NCI-H526 treated with DMSO at 0.1 percent for 48 hours (cell line): ENCODE measurements at places on chromosomes 1 and 21.

DNA sequence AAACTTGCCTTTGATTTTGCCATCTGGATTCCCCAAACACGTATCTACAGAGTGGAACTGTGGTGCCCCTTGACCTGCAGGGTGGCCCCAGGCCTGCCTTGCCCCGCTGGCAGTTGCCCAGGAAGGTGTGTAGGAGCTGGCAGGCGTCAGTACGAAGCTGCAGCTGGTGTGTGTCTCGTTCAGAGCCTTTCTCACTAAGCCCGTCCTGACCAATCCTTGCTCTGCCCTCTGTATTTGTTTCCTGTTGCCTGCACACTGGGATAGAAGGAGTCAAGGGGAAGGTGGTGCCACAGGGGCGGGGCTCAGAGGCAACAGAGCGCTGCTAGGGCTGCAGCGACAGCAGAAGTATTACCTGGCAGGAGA is 5.2 kb upstream of the VSIG8 start:
- peak; percentile 90 for DNase-seq

GRCh38 chr21:28642891-28643290 is 349.8 kb downstream of the LTN1 start:
- DNase-seq = no peak

DNA sequence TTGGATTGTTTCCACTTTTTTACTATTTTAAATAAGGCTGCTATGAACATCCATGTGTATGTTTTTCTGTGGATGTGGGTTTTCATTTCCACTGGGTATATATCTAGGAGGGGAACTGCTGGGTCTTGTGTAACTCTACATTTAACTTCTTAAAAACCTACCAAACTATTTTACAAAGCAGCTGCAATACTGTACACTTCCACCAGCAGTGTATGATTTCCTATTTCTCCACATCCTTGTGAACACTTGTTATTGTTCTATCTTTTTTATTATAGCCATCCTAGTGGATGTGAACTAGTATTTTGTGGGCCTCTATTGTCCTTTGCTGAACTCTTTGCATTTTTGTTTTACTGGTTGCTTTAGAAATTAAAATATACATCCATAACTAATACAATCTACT is 33.4 kb downstream of the DIPK1A start:
- DNase-seq = no peak

GRCh38 chr1:1162597-1163537 is 10.8 kb upstream of the TTLL10 start:
- peak; percentile 93 for DNase-seq

DNA sequence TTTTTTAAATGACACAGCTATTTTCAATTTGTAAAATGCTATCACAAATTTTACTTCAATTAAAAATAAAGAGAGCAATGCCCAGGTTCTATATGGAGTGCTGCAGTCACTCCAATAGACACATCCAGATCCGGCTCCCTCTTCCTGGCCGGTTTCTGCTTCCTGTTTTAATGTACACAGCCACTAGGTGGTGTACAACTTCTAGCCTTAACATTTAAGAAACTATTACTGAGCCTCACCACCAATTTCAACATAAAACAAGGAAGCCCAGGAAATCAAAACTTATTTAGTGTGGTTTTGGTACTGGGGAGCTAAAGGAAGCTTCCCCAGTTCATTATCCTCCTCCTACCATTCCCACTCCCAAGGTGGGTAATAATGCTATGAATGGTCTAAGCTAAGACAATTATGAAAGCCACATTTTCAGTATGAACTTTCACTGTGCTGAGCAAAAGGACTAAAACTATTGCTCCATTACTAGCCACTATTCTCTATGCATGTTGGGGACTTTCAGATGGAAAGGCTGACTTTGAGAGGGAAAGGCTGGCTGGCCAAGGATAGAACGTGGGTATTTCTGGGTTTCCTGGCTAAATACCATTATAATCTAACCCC is 25.5 kb upstream of the MTMR11 start:
- peak; percentile 75 for DNase-seq

- DNase-seq = peak; percentile 14
Measured at GRCh38 chr1:221868593-221869303, 126.9 kb upstream of the DUSP10 start.

DNA sequence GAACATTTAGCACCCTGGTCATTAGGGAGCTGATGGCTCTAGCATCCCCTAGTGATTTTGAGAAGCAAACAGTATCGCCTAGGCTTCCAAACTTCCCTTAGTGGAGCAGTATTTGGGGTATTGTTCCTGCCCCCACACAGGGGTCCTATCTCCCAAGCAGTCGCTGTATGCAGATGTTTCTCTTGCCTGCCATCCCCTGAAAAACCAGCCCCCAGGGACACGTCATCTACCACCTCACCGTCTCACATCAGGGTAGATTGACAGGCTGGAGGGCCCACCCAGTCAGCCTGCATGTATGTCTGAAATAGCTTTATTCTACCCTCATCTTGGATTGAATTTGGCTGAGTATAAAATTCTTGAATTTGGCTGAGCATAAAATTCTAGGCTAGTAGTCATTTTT is 33.9 kb downstream of the TENT5C start:
- no peak for DNase-seq

DNA sequence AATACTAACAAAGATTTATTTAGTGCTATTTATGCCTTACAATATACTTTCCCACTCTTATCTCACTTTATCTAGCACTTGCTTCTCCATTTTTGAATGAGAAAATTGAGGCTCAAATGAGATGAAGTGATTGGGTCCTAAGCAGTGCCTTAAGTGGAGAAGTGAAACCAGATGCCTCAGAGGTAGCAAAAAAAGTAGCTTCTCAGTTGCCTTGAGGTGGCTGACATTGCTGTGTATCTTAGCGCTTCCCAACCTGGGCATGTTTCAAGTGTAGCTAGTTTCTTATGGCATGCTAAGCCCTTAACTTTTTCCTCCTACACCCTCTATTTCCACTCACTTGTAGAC is 390.4 kb downstream of the OMA1 start:
- no peak for DNase-seq

- DNase-seq = peak; percentile 50
Measured at GRCh38 chr1:1907098-1907736, 7.8 kb upstream of the CALML6 start.

- DNase-seq = peak; percentile 8
Measured at GRCh38 chr1:6343506-6344405, 49.8 kb downstream of the ACOT7 start.

DNA sequence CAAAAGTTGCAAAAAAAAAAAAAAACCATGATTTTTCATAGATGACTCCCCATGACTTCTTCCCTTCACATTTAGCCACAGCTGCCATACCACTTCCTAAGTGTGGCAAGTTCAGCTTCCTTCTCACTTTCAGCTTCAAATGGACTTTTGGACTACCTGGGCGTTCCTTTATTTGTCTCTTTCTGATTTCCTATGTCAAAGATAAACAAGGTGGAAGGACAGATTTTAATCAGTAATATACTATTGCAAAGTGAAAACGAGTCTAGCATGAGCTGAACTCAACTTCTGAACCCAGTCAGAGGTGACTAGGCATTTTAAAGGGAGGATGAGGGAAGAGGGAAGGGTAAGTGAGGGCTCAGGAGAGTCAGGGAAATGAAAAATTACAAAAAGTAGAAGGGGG is 14.4 kb upstream of the SCCPDH start:
- no peak for DNase-seq

GRCh38 chr1:235253219-235253962 is 74.6 kb downstream of the ARID4B start:
- peak; percentile 6 for DNase-seq

DNA sequence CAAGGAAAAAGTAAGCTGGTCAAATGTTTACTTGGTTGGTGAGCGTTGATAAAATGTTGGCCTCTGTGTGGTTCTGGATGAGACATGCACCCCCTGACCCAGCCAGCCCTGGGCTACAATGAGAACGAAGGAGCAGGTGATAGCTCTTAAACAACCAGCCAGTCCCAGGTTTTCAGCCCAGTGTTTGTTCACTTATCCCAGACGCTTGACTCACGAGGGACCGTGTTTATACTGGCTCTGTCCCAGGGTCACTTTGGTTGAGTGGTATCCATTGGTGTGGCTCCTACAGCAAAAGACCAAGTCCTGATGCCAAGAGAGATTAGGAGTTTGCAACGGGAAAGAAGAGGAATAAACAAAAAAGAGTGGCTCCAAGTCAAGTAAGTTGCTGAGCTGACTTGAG is 86.9 kb downstream of the KCNJ15 start:
- DNase-seq = no peak

- no peak for DNase-seq
Measured at GRCh38 chr1:33577663-33578062, 105.2 kb downstream of the ZSCAN20 start.

GRCh38 chr1:230869500-230869899 is 1.2 kb upstream of the C1orf198 start:
- DNase-seq = no peak

- no peak for DNase-seq
Measured at GRCh38 chr1:93878501-93878888, 511 bp downstream of the DNTTIP2 start.

DNA sequence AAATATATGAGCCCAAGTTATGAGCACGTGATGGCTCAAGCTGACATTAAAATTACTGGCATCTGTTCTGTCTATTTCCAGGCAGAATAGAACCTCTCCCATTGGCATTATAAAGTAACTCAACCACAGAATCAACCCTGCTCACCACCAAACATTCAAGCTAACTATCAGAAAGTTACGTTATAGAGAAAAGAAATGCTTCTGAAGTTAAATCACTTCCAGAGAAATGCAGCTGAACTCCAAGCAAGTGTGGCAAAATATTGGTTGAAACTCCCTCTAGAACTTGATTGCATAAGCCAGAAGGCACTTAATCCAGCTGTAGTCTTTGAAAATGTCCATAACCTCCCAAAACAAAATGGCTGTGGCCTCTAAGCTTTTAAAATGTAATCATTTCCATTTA is 36.2 kb upstream of the UBE2U start:
- DNase-seq = no peak

- DNase-seq = no peak
Measured at GRCh38 chr1:170176772-170177171, 31.0 kb downstream of the NTMT2 start.

DNA sequence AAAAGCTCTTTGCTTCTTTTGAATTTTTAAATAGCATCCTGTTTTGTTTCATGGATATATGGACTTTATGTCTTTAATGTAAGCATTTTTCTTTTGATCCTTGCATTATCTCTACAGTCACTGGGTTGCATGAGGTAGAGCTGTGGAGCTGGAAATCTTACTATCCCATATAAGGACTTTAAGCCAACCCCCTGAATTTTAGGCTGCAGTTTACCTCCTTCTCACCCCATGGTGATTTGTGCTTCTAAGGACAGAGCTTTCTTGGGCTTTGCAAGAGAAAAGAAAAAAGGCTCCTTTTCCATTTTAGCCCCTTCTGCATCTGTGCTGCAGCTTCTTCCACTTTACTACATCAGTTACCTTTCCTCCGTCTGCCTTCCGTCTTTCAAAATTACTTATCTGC is 373.8 kb downstream of the HHAT start:
- DNase-seq = no peak

- DNase-seq = no peak
Measured at GRCh38 chr1:111220302-111220890, 7.1 kb upstream of the CHI3L2 start.

DNA sequence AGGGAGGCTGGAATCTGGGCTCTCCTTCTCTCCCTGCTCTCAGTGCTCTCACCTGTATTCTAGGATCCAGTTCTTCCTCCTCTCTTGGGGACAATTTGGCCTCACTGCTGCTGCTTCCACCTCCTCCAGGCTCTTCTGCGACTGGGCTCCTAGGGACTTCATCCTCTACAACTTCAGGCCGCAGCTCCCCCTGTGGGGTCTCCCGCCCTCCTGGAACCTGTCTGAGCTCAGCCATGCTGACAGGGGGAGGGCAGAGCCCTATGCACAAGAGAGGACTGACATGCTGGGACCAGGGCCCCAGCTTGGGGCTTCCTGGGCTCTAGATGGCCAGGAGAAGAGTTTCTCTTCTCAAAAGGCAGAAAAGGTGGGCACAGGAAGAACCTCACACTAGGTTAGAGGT is 1.0 kb downstream of the SH3BP5L start:
- no peak for DNase-seq
